ENCODE measurements at places on chromosomes 12 and 14.

GRCh38 chr14:73428353-73428824 lies 30.0 kb downstream of the NUMB start:
- no peak for ATAC-seq

DNA sequence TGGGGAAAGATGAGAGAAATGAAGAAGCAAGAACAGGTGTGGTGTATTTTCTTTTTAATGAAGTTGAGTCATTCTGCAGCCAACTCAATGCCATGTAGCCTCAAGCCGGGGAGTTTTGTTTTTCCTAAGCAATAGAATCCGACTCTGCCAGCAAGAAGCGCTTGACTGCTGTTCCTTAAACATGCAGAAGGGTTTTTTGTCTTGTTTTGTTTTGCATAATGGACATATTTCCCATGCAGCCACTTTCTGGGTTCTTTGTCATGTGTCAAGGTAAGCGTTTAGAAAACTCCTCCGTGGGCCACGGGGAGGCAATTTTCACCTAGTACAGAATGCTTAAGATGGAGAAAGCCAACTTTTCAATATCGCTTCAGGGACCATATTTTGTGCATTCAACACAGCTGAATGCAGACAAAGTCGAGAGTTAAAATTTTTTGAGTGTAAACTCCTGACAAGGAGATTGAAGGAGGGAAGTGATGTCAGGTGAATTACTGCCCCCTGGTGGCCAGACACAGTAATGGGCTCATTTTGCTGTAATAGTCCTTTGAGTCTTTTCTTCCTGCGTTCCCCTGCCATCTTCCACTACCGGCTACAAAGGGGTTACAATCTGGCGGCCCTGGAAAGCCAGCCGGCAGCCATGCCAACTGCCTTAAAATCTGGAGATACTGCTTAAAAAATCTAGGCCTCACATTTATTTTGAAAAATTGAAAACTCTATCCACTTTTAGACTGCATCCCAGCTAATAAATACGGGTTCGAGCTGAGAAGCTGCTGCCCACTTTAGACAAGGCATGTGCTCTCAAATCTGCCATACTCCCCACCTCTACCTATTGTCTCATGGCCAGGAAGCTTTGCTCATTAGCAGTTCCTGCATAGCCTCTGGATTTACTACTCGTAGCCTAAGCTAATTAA lies 3.2 kb upstream of the FICD start:
- ATAC-seq: peak; percentile 64

- ATAC-seq: no peak
These were observed 1.5 kb downstream of the NFATC4 start for GRCh38 chr14:24369463-24369862.

GRCh38 chr12:89117448-89118034 lies 234.8 kb downstream of the DUSP6 start:
- ATAC-seq: no peak

DNA sequence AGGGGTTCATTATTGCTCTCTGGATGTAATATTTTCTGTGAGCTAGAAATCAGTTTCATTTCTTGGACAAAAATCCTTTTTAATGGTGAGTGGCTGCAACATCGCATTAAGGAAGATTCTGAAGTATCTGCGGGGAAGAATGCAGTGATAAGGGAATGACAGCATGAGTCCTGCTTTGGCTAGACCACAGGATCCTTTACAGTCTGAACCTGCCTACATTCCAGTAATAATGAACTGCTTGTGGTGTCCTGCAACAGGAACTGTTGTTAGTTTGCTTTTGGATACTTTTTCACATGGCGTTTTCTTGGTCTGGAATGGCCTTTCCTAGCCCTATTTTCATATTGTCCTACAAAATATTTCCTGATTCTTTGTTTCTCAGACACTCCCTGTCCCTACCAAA lies 15.7 kb downstream of the MDM2 start:
- no peak for ATAC-seq

GRCh38 chr12:1611803-1612572 lies 17.0 kb upstream of the WNT5B start:
- ATAC-seq: no peak

GRCh38 chr14:61103541-61104339 lies 122.7 kb downstream of the SLC38A6 start:
- ATAC-seq: peak; percentile 69

GRCh38 chr14:74135426-74135825 lies 50.7 kb downstream of the LIN52 start:
- ATAC-seq: no peak

GRCh38 chr12:9673404-9674225 lies 4.1 kb downstream of the CLEC2D start:
- ATAC-seq: peak; percentile 62

- ATAC-seq: no peak
These were observed 100.6 kb downstream of the DACT1 start for GRCh38 chr14:58738189-58738836.

DNA sequence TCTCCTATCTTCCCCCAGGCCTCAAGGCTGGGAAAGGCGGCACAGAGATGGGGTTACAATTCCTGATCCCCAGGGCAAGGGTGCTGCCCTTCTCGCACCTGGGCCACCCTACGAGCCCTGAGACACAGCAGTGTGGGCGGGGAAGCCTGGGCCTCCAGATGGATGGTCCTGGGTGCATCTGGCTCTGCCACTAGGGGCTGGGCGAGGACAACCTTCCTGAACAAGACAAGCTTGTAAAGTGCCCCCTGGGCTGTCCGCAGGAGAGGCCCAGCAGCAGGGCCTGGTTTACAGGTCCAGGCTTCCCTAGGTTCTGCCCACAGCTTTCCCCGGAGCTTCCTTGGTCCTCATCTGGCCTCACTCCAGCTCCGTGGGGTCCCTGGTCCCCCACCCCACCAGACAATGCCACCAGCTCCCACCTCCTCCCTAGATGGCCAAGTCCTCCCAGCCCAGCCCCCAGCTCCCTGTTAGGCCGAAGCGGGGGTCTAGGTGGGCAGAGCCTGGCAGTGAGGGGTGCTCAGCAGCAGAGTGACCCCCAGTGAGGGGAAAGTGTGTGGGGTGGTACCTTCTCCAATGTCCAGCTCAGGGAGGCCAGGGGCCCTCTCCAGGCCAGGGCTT lies 8.9 kb downstream of the ARL6IP4 start:
- no peak for ATAC-seq

GRCh38 chr14:71103662-71104484 lies 196.6 kb downstream of the PCNX1 start:
- no peak for ATAC-seq

- no peak for ATAC-seq
These were observed 11.0 kb downstream of the ARHGDIB start for GRCh38 chr12:14950421-14950820.

- no peak for ATAC-seq
These were observed 6.2 kb upstream of the OAS1 start for GRCh38 chr12:112900298-112901145.

DNA sequence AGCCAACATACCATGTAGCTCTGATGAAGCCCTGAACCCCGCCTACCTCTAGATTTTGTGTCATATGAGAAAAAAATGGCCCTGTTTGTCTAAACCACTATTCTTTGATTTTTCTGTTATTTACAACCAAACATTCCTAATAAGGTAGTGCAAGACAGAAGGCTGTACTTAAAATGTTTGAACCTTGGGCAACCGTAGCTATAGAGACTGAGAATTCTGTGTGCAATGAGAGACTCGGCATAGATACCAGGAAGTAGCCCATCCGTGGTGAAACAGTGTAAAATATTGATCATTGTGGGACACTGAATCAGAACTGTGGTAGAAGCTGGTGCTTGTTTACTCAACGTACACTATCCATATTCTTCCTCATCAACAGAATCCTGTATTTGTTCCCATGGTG lies 86.5 kb upstream of the TMCC3 start:
- no peak for ATAC-seq

GRCh38 chr12:115691123-115691522 lies 586.4 kb downstream of the MED13L start:
- ATAC-seq: peak; percentile 29

DNA sequence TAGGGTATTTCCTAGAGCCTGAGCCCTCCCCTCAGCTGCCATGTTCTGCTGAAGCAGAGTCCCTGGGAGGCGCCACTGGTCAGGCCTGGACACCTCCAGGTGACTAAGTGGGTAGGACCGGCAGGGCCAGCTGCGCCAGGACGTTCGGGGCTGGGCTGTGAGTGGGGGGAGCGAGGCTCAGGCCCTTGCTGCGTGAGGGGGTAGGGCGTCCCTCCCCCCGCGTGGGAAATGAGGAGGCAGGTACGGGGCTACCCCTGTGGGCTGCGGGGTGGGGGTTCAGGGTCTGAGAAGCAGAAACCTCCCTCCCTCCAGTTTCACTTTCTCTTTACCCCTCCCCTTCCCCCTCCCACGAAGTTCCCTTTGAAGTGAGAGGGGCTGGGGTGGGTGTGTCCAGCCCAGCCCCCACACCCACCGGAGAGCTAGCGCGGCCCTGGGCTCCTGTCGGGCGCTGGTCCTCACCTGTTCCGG lies 22.1 kb upstream of the KIF26A start:
- no peak for ATAC-seq

GRCh38 chr12:114403011-114403689 lies 2.8 kb downstream of the TBX5 start:
- no peak for ATAC-seq

DNA sequence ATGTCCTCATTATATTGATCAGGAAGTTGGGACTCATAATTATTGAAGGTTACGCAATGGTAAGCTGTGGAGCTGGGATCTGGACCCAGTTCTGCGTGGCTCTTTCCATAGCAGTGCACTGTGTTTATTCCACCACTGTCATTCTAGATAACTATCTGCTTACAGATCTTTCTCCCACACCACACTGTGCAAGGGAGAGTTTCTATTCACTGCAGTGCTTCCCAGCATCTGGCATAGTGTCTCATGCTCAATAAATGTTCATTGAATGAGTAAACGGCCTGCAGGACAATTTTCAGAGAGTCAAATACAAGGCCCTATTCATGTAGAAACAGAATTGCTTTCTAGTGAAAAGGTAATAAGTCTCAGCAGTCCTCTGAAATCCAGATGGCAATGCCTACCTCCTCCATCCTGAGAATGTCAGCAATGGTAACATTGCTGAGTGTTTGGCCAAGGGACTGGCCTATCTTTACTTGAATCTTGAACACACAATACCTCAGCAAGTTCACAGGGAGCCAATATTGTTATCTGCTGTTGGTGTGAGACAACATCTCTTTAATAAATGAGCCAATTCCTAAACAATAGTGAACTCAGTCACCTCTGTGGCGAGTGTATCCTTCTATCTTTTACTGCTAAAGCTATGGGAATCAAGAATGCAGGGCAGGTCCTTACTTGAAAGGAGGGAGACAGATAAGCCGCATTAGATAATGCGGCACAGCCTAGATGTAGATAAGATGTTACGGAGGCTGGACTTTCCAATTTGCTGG lies 332.4 kb upstream of the PRICKLE1 start:
- ATAC-seq: no peak

GRCh38 chr12:100913872-100914592 lies 119.5 kb downstream of the ANO4 start:
- no peak for ATAC-seq

DNA sequence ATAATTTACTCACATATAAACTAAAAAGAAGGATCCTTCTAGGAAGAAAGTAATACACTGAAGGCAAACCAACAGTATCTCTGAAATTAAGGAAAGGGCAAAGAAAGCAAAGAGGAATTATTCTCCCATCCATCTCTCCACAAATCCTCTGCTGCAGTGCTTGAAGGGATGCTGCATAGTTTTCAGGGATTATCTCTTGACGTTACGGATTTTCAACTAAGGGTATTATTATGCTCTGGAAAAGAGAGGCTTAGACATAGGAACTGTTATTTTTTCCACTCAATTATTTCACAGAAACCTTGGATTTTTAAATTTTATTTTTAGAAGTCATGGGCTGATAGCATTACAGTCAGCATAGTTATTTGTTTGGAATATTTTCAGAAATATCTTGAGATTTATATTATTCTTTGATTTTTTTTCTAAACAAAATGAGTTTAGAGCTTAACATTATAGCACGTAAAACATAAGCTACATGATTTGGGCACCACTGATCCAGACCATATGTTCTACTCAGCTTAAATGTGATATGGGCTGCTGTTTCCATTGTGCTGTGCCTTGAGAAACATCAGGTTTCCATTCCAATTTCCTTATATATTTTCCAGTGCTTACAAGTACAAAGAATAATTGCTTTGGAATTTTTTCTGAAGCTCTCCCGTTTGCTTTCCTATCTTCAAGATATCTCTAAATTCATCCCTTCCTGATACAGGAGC lies 57.9 kb upstream of the DCN start:
- no peak for ATAC-seq

DNA sequence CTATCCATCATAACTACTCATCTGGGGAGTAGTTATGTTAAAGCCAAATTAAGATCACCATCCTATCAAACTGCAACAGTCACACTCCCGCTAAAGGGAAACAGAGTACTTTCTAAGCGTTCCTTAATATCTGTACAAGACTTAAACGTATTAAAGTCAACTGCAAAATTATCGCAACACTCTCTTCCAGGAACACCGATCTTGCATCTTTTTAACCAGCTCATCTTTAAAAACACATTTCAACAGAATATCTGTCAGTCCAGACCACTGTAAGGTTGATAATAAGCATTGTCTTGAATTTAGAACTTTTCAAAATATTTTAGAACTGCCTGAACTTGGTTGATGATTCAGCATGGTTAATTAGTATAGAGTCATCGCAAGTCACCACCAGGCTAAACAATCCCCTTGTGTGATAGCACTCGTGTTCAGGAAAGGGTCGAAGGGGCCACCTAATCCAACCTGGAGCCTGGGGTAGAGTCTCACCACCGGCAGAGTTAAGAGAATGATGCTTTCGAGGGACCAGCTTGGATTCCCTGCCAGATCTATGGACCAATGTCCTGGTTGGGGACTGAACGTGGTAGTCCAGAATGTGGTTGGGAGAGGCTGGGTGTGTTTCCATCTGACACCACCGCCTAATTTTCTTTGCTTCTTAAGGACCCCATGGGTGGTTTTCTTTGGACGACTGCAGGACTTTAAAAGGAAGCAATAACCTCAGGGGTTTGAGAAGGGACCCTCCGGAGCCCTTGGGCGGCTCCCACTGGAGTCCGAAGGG lies 890 bp downstream of the SPTLC2 start:
- no peak for ATAC-seq

DNA sequence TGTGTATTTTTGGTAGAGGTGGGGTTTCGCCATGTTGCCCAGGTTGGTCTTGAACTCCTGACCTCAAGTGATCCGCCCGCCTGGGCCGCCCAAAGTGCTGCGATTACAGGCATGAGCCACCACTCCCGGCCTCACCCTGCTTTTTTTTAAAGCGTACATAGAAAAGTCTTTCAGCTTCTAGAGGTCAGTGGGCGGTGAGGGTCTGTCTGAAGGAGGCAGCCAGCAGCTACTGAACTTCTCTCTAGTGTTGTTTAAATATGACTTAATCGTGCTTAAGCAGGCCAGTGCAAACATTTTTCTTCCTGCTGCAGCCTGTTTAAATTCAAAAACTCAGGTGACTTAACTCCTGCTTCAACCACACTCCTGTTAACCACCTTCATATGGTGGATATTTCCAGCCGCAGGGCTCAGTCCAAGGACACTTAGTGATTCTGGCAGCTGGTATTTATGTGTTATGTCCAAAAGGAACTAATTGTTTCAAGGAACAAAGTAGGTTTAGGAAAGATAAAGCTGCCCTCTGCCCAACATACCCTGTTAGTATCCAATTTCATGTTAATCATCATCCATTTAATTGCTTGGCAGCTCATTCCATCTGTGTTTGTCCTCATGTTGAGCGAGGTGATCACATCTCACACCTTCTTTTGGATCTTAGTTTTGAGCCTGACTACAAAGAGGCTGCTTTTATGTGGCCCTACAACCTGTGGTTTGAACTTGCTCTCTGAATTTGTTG lies 2.0 kb downstream of the PRKAB1 start:
- ATAC-seq: no peak

- ATAC-seq: no peak
These were observed 1.7 kb downstream of the B4GALNT3 start for GRCh38 chr12:461425-461824.

- no peak for ATAC-seq
These were observed 2.7 kb downstream of the TGFB3 start for GRCh38 chr14:75979071-75979571.

- no peak for ATAC-seq
These were observed 339.6 kb downstream of the SNAPC1 start for GRCh38 chr14:62101673-62102348.

All from stimulated activated memory B cell treated with anti-CD40 and anti-IgM and Interleukin-4, amounts not matched to agents 10 μg/mL and 1 μg/mL and 100 μg/mL, for 72 hours (primary cell).